CD4-positive, alpha-beta T cell (primary cell): ENCODE measurements at places on chromosomes 1 and 21. TPM values are rescaled to one million over a fixed set of nuclear protein-coding genes. Genes with fewer than 3 reads are reported as not detected.

DNA sequence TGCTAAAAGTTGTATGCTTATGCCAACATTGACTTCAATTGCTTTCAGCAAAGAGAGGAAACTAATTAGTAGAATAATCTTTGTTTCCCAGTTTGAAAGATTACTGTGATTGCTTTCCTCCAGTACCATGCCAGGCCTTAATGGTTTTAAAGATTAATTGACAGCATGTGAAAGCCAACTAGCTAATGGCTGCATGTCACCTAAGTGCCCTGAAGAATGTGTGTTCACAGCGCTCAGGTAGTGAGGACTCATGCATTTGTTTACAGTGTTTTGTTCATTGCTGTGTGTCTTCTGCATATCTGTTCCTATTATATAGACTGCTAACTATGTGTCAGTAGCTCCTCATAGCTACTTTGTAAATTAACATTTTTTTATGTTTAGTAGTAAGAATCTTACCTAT lies 335.6 kb downstream of the LRRIQ3 start:
- no peak for DNase-seq

Gene GABRD
- 0.38 TPM for total RNA-seq

- no peak for DNase-seq
Measured at GRCh38 chr1:2611031-2611501, 21.8 kb downstream of the MMEL1 start.

DNA sequence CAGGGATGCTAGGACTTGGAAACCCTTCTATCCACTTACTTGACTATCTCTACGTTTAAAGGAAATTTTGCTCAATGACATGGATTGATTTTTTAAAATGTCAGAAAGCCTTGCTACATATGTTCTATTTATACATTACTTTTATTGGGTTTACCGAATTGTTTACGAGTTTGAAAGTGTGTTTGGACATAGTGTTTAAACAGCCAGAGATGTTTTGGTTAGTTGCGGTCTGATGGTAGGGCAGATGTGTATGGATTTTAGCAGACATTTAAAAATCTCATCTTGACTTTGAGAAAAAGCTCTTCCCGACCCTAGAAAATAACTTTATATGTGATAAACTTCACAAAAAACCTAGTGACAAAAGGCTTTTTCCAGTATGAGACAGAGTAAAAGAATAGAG lies 513.7 kb downstream of the PLA2G4A start:
- DNase-seq, result no peak

GRCh38 chr1:95916616-95917015 lies 682.6 kb downstream of the RWDD3 start:
- no peak for DNase-seq

DNA sequence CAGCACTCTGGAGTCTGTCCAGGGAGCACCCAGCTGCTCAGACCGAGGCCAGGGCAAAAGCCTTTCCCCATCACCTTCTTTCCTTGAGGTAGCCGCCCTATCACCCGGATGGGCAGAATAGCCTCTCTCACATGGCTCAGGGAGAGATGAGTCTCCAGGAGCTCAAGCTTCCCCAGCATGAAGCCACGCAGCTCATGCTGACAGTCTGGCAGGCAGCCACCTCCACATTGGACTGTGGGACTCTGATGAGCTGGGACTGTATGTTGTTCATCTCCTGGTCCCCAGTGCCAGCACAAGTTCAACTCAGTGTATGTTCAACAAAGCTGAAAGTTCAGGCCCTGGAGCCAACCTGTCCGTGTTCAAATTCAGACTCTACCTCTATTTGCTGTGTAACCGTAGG lies 75.2 kb upstream of the ZC3H12A start:
- no peak for DNase-seq

GRCh38 chr1:200316148-200316803 lies 93.6 kb downstream of the ZNF281 start:
- no peak for DNase-seq

Gene TMEM200B
- not detected for total RNA-seq

- no peak for DNase-seq
Measured at GRCh38 chr1:89425056-89425455, 61.2 kb downstream of the GBP6 start.

DNA sequence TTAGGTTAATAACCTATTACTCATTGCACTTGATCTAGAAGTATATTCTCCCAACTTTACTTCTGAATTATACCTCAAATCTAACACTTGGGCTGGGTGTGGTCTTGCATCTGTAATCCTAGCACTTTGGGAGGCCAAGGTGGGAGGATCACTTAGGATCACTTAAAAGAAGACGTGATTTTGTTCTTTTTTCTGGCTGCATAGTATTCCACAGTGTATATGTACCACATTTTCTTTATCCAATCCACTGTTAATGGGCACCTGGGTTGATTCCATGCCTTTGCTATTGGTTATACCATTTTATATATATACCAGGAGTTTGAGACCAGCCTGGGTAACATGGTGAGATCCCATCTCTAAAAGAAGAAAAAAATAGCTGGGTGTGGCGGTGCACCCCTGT lies 48.5 kb upstream of the TSNAX start:
- DNase-seq, result no peak

DNA sequence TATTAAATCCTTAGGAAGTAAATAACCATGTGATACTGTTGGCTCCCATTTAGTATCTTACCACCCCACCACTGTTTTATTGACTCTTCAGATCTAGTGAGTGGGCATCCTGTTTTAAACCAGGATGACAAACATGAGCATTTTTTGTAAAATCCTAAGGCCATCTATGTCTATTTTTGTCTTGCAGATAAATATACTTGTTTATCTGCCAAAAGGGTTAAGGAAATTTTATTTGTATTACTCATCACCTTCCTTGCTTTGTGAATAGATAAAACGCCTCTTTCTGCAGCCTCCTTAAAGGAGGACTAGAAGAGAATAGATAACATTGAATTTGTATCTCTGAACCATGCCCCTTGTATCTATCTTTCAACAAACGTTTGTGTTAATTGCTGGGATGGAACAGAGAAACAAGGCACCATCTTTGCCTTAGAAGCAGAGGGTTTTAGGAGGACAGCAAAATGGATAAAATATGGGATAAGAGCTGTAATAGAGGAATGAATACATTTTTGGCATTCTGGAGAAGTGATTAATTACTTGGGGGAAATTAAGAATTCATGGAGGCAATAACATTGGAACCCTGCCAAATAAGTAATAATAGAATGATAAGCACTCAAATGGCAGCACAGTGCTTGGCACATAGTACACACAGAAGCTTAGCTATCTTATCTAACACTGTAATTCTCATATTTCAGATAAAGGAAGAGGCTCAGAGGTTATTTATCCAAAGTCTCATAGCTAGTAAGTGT lies 14.7 kb downstream of the YTHDF2 start:
- DNase-seq, result no peak

DNA sequence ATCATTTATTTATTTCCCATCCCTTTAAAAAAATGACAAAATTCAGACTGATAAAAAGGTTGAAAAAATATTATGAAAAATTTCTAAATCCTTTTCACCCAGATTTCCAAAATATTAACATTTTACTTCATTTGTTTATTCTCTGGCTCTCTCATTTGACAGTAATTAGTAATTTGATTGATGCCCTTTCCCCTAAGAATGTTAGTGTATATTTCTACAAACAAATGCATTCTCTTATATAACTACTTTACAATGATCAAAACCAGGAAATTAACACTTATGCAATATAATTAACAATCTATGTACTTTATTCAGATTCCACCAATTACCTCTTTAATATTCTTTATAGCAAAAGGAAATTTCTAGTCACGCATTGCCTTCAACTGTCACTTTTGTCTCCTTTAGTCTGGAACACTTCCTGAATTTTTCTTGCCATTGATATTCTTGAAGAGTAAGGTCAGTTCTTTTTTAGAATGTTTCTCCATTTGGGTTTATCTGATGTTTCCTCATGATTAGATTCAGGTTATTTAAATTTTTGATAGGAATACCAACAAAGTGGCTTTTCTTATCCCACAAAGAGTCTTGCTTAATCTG lies 3.9 kb downstream of the CD53 start:
- DNase-seq, result no peak

- DNase-seq, result peak; percentile 5
Measured at GRCh38 chr1:183023601-183024316, 539 bp downstream of the LAMC1 start.

Gene KCNK2
- total RNA-seq, result not detected

- DNase-seq, result no peak
Measured at GRCh38 chr1:96992871-96993270, 271.3 kb downstream of the PTBP2 start.
